Panc1 (cell line): ENCODE measurements at places on chromosomes 16 and 17.

- no peaks in the 10 kb centered on the region for H3K36me3 ChIP-seq
- DNase-seq = no peak
- H3K27me3 ChIP-seq = no peaks in the 10 kb centered on the region
- no peak overlapping the region for H3K4me3 ChIP-seq
- no peak overlapping the region for H3K27ac ChIP-seq
These were observed 393.1 kb upstream of the ASIC2 start for GRCh38 chr17:33686171-33686570.

GRCh38 chr16:72989579-72990551 lies 58.1 kb downstream of the ZFHX3 start:
- H3K4me1 ChIP-seq = peaks cover 15% of the 10 kb centered on the region
- peak overlapping the region; percentile 63 for H3K27ac ChIP-seq
- no peaks in the 10 kb centered on the region for H3K27me3 ChIP-seq
- DNase-seq = no peak
- peak overlapping the region; percentile 37 for H3K4me3 ChIP-seq
- H3K36me3 ChIP-seq = no peaks in the 10 kb centered on the region

DNA sequence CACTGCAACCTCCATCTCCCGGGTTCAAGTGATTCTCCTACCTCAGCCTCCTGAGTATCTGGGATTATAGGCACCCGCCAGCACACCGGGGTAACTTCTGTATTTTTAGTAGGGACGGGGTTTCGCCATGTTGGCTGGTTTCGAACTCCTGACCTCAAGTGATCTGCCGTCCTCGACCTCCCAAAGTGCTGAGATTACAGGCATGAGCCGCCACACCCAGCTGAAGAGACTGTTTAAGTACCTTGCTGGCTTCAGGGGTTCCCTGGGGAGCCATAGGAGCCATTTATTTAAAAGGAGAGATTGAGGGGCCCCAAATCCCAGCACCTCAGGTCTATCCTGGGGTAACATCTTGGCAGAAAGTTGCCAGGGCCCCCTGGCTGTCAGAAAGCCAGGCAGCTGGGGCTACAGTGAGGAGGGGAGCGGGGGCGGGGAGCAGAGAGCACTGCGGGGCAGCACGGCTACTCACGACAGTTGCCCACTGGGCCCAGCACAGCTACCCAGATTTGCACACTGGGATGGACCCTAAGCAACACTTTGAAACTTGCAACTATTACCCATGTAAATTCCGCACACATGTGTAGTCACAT lies 1.6 kb downstream of the SNAI3 start:
- no peak overlapping the region for H3K27ac ChIP-seq
- no peak overlapping the region for H3K4me3 ChIP-seq
- no peak for DNase-seq
- H3K4me1 ChIP-seq = no peaks in the 10 kb centered on the region; the same call in 1 of the 2 replicates

GRCh38 chr16:10616756-10617640 lies 36.6 kb upstream of the EMP2 start:
- no peaks in the 10 kb centered on the region for H3K27me3 ChIP-seq
- no peaks in the 10 kb centered on the region for H3K36me3 ChIP-seq
